ENCODE measurements at places on chromosomes 2 and 18.

GRCh38 chr18:41464278-41464677, 490.8 kb upstream of the PIK3C3 start:
- no peak for DNase-seq

DNA sequence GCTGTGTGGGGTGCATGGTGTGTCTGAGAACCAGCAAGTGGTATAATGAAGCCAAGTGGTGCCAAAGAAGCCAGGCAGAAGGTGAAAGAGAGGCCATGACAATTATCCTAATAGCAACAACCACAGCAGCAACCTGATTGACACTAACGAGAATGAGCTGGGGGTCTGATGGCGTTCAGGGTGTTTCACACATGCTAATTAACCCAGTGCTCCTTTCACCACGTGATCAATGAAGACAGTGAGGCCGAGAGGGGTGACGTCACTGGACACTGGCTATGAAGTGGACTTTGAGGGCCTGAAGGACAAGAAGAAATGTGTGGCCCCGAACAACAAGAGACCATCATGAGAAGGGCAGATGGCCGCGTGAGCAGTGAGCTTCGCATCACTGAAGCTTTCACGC, 364.4 kb upstream of the ID2 start:
- DNase-seq: no peak

DNA sequence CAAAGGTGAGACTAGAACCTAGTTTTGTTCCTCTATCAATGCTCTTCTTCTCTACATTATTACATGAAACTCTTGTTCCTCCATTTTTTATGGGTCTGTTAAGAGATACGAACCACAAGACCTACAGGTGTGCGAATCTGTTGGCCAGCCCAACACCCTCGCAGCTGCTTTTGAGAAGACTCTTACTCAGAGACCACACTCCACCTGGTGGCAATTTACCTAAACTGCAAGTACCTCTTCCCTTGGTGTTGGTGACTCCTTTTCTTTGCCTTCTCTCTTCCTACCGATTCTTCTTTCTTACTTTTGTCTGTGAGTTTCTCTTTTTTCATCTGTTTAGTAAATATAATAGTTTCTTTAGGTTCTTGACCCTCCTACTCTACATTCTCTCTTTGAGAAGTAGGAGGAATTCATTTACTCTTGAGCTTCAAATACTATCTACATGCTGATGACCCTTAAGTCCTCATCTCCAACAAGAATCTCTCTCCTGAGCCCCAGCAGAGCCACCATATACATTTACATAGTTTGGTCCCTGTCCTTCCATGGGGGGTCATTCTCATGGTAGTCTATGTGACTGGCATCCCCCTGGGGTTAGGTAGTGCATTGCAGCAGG, 81.8 kb upstream of the GAREM1 start:
- peak; percentile 2 for DNase-seq

DNA sequence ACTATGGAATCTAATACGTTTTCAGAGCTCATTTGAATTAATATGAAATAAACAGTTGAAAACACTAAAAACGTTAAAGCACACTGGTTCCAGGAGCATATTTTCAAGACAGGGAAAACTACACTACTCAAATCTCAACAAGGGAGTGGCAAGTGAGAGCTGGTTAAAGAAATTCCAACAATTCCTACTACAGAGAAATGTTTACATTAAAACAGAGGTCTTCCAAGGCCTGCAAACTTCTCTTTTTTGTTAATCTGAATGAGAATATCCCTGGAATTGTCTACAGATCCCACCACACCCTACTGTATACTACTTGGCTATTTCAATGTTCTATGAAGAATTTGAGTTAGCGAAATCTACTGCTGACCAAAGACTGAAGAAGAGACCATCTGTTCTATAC, 231.5 kb downstream of the ZEB2 start:
- no peak for DNase-seq

- DNase-seq: no peak
These were observed 367 bp downstream of the TGFA start for GRCh38 chr2:70553334-70553583.

DNA sequence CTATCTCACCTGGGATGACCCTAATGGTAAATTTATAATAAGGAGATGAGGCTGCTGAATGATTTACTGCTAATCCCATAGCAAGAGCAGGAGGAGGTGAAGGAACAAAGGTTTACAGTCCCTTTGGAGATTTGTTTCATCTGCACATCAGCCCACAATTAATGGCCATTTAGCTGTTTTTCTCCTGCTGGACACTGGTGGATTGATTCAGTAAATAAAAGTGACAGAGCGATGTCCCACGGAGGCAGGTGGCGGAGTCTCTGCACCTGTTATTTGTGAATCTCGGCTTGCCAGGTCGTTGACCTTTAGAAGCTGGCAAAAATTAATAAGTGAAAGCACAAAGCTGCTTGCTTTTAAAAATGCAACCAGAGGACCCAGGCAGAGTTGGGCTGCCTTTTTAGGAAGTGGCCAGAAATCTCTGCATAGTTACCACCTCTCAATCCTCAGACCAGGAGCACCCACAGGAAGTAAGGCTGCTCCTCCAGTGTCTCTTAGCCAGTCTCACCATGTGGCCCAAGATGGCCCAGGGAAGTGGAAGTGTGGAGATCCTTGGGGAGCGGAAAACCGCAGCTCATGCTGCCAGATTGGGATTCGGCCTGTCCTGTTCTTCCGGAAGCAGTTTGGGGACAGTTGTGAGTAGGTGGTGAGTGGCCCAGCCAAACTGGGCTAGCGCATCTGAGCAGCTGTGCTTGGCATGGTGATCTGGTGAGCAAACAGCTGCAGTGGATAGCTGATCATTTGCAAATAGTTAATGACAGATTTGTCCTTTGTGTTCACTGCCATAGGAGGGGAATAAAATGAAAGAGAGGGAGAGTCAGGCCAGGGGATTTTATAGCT, 1005.7 kb upstream of the PIK3C3 start:
- DNase-seq: no peak

GRCh38 chr2:152874955-152875354, 156.5 kb downstream of the ARL6IP6 start:
- no peak for DNase-seq

DNA sequence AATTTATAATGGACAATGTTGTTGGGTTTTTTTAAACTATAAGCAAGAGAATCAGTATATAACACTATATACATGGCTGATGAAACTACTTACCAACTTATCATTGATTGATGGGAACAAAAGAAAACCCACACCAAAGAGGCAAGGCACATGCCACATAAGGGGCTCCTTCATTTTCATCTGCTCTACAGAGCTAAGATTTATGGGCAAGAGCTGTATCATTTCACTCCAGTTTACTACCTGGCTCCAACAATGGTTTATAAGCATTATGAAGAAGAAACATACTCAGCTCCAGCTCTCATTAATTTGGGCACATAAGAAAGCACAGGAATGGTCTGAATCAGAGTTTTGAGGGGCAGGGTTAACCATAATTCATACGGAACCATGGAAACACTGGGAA, 283.3 kb downstream of the AGPS start:
- no peak for DNase-seq

DNA sequence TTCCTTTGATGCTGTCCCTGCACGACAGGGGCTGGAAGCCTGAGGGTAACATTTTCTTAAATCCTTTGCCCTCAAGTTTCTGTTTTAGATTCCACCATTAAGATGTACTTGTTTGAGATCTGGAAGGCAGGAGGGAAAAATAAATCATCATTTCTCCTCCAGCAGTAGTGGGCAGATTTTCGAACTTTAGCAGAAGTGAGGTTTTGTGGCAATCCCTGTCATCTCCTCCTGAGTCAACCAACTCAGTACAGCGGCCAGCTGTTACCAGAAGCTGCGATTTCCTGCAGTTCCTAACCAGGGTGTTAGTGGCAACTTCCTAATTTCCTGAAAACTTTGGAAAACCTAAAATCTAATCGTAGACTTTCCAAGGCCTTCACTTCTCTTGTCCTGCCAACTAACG, 517.2 kb upstream of the ACVR2A start:
- no peak for DNase-seq

DNA sequence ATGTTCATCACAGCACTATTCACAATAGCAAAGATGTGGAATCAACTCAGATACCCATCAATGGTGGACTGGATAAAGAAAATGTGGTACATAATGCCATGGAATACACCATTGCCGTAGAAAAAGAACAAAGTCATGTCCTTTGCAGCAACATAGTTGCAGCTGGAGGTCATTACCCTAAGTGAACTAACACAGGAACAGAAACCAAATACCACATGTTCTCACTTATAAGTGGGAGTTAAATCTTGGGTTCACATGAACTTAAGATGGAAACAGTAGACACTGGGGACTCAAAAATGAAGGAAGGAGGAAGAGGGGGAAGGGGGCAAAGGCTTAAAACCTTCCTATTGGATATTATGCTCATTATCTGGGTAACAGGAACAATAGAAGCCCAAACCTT, 228.1 kb upstream of the RAB6C start:
- DNase-seq: no peak

DNA sequence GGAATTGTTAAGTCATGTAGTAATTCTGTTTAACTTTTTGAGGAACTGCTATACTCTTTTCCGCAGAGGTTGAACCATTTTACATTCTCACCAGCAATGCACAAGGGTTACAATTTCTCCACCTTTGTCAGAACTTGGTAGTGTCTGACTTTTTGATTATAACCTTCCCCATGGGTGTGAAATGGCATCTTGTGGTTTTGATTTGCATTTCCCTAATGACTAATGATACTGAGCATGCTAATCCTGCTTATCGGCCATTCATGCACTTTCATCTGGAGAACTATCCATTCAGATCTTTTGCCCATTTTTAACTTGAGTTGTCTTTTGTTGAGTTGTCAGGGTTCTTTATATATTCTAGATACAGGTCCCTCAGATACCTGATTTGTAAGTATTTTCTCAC, 47.2 kb downstream of the CYB5A start:
- no peak for DNase-seq

DNA sequence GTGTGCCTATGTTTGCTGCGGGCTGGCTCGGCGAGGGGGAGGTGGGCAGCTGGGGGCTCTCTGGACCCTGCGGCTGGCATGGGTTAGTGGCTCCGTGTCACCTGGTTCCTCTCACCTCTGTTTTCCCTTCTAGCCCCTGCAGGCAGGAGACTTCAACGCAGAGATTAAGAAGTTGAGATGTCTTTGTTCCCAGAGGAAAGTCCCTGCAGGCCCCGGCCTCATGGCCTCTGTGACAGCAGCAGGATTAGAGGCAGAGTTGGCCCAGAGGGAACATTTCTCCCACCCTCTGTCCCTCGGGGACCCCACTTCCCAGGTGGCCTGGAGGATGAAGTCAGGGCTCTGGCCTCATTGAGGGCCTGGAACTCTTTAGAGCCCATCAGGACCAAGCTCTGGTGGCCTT, 56.5 kb downstream of the HPCAL1 start:
- no peak for DNase-seq

- DNase-seq: no peak
These were observed 61.0 kb downstream of the ZAP70 start for GRCh38 chr2:97774425-97774824.

- DNase-seq: no peak
These were observed 109.6 kb upstream of the SPOPL start for GRCh38 chr2:138391946-138392345.

DNA sequence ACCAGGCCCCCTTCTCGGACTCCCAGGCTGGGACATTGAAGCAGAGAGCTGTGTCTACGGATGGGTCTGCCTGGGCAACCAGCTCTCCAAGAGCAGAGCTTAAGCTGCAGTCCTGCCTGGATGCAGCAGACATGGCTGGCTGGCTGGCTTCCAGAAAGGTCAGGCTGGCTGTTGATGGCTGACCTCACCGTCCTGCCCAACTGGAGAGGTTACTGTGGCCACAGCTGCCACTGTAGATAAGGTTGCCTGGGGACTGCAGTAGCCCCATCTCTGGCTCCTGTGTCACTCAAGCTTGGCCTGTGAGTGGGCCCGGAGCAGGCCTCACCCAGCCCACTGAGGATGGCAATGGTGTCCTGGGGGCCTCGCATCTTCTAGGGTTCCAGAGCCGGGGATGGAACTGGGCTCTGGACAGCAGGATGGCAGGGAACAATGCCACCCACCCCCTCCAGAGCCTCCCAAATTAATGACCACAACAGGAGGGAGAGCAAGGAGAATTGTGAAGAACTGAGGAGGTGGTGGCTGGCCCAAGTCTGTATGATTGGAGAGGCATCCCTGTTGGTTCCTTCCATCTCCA, 37.0 kb upstream of the FOSL2 start:
- DNase-seq: no peak

- no peak for DNase-seq
These were observed 2070.4 kb upstream of the CELF4 start for GRCh38 chr18:39635966-39636365.

- DNase-seq: no peak
These were observed 3.9 kb upstream of the IL1R2 start for GRCh38 chr2:101987832-101988231.

- DNase-seq: no peak
These were observed 232.0 kb downstream of the SH3BP4 start for GRCh38 chr2:235183786-235184185.

GRCh38 chr2:160650196-160651118, 156.8 kb upstream of the RBMS1 start:
- no peak for DNase-seq

- DNase-seq: no peak
These were observed 6.5 kb upstream of the KCNG2 start for GRCh38 chr18:79790996-79791972.

- no peak for DNase-seq
These were observed 15.1 kb upstream of the CYP27C1 start for GRCh38 chr2:127235082-127235702.

GRCh38 chr18:56067214-56067894, 479.4 kb upstream of the TCF4 start:
- DNase-seq: peak; percentile 66

DNA sequence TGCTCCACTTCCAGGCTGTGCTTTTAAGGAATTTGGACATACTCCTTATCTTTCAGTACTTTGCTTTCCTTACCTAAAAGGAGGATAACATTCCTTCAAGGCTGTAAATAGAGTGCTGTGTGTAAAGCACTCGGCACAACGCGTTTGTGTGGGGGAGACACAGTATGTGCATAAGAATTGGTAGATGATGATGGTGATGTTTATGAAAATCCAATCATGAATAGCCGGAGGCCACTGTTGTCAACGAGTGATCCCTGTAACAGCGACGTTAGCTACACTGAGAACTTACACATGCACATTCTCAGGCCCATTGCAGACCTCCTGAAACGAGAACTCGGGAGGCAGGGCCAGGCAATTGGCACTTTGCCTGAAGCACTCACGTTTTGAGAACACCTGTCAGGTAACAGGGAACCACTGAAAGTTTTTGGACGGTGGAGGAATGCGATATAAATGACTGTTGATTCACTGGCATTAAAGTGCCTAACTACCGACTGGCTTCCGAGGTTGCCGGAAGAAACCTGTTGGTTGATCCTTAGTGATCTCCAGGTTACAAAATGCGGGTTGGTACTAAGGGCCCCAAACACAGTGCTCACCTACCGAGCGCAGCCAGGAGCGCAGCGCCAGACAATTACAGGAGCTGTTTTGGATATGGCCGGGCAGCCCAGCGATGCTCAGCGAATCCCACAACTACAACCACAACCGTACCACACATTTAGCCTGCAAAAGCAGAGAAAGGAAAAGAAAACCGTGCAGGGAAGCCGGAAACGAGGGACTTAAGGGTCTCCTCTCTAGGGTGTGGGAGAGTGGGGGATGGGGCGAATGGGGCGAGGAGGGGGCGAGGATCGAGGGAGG, 1.0 kb upstream of the MAP4K4 start:
- DNase-seq: peak; percentile 65
